ENCODE measurements at places on chromosomes 12 and 14. TPM values are rescaled to one million over a fixed set of nuclear protein-coding genes. Genes with fewer than 3 reads are reported as not detected.
A peak's percentile ranks its signal among the peaks of the same experiment; 100 is the strongest.

- no peak overlapping the region for H3K4me3 ChIP-seq
- H3K36me3 ChIP-seq: no peaks in the 10 kb centered on the region
- peaks cover 55% of the 10 kb centered on the region for H3K27me3 ChIP-seq
- no peak overlapping the region for H3K27ac ChIP-seq
- H3K4me1 ChIP-seq: no peaks in the 10 kb centered on the region
These were observed 31.2 kb downstream of the DACT1 start for GRCh38 chr14:58668848-58669480.

- no peaks in the 10 kb centered on the region for H3K27me3 ChIP-seq
- no peak overlapping the region for H3K27ac ChIP-seq
- H3K4me1 ChIP-seq: peaks cover 73% of the 10 kb centered on the region
- DNase-seq: no peak
- H3K36me3 ChIP-seq: peaks cover 16% of the 10 kb centered on the region
These were observed 1.6 kb downstream of the TRAFD1 start for GRCh38 chr12:112126911-112127310.

GRCh38 chr14:102418853-102419240 lies 56.1 kb downstream of the TECPR2 start:
- H3K4me1 ChIP-seq: no peaks in the 10 kb centered on the region
- no peak overlapping the region for H3K27ac ChIP-seq
- H3K36me3 ChIP-seq: no peaks in the 10 kb centered on the region
- no peaks in the 10 kb centered on the region for H3K27me3 ChIP-seq
- no peak overlapping the region for H3K4me3 ChIP-seq

GRCh38 chr12:64493513-64493912 lies 41.6 kb downstream of the TBK1 start:
- H3K4me1 ChIP-seq: no peaks in the 10 kb centered on the region
- no peaks in the 10 kb centered on the region for H3K27me3 ChIP-seq
- peaks cover 53% of the 10 kb centered on the region for H3K36me3 ChIP-seq
- H3K4me3 ChIP-seq: no peak overlapping the region

DNA sequence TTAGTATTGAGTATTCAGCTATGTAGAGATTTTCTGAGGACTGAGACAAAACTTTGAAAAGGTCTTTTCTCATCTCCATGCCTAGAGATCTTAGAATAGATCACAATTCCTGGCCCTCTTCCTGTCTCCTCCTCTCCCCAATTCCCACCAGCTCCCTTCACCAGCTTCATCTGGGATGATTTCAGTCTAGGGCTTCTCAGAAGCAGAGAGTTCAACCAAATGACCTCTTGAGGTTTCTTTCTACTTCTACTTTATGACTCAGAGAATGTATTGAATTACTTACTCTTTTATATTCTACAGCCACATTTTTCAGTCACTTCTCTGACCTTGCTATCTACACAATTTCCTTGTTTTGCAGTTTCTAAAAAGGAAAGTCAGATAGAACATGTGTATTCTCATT lies 19.4 kb upstream of the SNX6 start:
- H3K27ac ChIP-seq: peak overlapping the region; percentile 93
- H3K4me1 ChIP-seq: peaks cover 21% of the 10 kb centered on the region
- no peaks in the 10 kb centered on the region for H3K36me3 ChIP-seq
- no peaks in the 10 kb centered on the region for H3K27me3 ChIP-seq
- no peak overlapping the region for H3K4me3 ChIP-seq

The SLC17A8 gene
- total RNA-seq: not detected

DNA sequence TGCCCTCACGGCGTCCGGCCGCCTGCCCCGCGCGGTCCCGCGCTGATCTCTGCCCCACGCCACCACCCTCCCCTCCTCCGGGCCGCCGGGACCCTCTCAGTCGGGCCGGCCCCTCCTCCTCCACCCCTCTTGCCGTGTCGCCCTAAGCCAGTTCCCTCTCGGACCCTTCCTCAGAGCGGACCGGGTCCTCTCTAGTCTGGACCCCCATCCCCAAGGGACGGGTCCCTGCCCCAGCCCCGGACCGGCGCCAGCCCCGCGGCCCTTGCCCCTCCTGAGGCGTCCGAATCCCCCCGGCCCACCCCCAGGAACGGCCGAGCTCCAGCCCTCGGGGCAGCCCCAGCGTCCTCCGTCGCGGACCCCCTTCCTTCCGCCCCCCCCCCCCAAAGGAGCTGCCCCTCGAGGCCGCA lies 485 bp downstream of the PPP4R4 start:
- no peaks in the 10 kb centered on the region for H3K36me3 ChIP-seq
- no peak overlapping the region for H3K27ac ChIP-seq
- DNase-seq: no peak
- H3K4me3 ChIP-seq: peak overlapping the region; percentile 45
- H3K4me1 ChIP-seq: no peaks in the 10 kb centered on the region
- H3K27me3 ChIP-seq: peaks cover 16% of the 10 kb centered on the region

- no peaks in the 10 kb centered on the region for H3K4me1 ChIP-seq
- peaks cover 63% of the 10 kb centered on the region for H3K27me3 ChIP-seq
- no peaks in the 10 kb centered on the region for H3K36me3 ChIP-seq
- H3K27ac ChIP-seq: no peak overlapping the region
- no peak overlapping the region for H3K4me3 ChIP-seq
These were observed 63.9 kb upstream of the GALNT9 start for GRCh38 chr12:132393245-132393795.

DNA sequence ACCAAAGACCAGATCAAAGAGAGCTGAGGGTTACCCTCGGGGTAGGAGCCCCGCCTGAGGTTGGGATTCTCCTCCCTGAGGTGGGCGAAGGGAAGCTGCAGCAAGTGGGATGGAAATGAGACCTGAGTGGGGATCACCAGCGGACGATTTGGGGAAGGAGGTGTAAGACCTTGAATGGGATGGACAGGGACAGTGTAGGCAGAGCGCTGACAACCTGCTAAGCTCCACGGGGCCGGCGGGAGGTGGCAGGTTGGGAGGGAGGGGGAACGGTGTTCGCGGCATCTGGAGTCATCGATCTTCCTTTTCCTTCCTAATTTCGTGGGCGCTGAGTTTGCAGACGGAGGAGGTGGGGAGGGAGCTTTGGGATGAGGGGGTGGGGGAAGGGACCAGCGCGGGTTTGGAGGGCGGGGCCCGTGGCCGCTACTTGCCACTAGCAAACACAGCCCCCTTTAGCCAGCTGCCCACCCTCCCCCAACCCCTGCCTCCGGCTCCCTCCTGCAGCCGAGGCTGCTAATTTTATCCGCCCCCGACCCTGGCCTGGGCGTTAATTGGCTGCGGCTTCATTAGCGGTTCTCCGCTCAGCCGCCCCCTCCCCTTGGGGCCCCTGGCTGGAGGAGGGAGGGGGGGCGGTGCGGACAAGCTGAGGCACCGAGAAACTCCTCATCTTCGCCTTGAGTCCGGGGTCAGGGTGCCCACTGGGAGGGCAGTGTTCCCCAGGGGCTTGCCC lies 2.8 kb upstream of the SHMT2 start:
- H3K4me3 ChIP-seq: no peak overlapping the region
- peaks cover 9% of the 10 kb centered on the region for H3K36me3 ChIP-seq
- H3K4me1 ChIP-seq: peaks cover 27% of the 10 kb centered on the region
- no peak overlapping the region for H3K27ac ChIP-seq

The PZP gene
- total RNA-seq: not detected

DNA sequence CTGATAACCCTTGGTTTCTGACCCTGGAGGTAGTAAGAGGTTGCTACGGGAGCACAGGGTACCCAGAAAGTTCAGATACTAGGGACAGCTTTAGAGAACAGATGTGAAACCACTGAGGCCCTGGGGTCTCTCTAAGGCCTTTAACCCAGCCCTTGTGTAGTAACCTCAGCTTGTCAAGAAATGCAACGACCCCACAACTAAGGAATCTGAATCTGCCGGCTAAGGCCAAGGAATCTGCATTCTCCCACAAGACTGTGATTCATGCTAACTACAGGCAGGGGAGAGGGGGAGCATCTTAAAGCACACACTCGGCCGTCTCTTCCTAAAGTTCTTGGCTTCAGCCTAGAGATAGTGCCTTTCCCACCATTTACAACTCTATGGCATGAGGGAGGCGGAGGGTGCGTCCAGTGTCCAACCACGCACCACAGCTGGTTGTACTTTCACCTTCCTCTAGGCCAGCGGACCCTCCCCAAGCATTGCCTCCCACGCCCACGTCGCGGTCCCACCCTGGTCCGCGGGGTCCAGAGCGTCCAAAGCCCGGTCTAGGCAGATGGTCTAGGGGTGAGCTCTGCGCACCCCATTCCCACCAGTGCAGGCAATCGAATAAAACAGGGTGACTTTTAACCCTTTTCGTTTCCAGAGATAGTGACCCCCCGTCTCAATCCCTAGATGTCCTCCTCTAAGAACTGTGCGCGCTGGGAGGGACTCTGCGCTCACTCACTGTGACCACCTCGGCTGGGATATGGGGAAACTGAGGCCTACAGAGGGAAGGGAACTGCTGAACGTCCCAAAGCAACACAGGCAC lies 735 bp upstream of the VASH1 start:
- H3K36me3 ChIP-seq: no peaks in the 10 kb centered on the region
- no peaks in the 10 kb centered on the region for H3K4me1 ChIP-seq
- no peak overlapping the region for H3K27ac ChIP-seq

The MYF6 gene
- total RNA-seq: not detected

The CD69 gene
- total RNA-seq: not detected

The TMEM119 gene
- not detected for total RNA-seq

- no peak overlapping the region for H3K27ac ChIP-seq
- H3K36me3 ChIP-seq: no peaks in the 10 kb centered on the region
- no peaks in the 10 kb centered on the region for H3K27me3 ChIP-seq
- no peak overlapping the region for H3K4me3 ChIP-seq
These were observed 175.8 kb downstream of the ATP23 start for GRCh38 chr12:58117201-58117600.

GRCh38 chr14:91744068-91744480 lies 12.2 kb upstream of the CATSPERB start:
- no peaks in the 10 kb centered on the region for H3K27me3 ChIP-seq
- no peaks in the 10 kb centered on the region for H3K36me3 ChIP-seq

DNA sequence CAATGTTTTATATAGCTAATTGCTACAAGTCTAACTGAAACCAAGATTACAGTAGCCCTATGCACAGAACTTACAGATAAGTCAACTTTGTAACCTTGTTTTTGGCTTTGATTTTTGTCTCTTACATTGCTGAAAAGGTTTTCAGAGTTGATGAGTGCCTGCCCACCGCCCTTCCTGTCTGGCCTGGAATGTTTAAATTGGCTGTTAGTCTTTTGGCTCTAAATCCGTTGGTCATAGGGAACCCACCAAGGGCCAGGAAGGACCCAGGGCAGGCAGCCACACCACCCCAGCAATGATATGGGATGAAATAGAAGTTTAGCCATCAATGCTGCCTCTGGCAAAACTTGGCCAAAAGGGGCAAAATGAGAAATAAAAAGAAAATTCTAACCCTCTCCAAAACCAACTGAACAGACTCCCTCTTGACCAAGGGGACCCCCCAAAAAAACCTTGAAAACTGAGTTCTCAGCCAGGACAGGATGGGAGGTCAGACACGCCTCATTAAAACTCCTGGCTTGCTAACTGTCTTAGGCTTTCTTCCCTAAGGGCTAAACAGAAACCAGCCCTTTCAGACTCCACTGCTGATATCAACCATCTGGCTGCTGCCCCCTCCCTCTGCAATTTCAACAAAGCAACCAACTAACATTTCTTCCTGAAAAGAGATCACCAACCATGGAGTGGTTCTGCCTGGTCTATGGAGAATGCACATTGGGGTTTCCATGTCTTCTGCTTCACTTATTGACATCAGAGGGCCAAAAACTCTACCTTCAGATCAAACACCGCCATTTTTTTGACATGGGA lies 242.1 kb upstream of the NOS1 start:
- DNase-seq: no peak
- peaks cover 29% of the 10 kb centered on the region for H3K27me3 ChIP-seq
- no peaks in the 10 kb centered on the region for H3K4me1 ChIP-seq
- H3K27ac ChIP-seq: no peak overlapping the region
- no peaks in the 10 kb centered on the region for H3K36me3 ChIP-seq
- H3K4me3 ChIP-seq: no peak overlapping the region

- H3K4me3 ChIP-seq: no peak overlapping the region
- no peak for DNase-seq
- H3K4me1 ChIP-seq: peaks cover 6% of the 10 kb centered on the region
- H3K27ac ChIP-seq: no peak overlapping the region
These were observed 111.0 kb downstream of the SCARB1 start for GRCh38 chr12:124752437-124753227.

DNA sequence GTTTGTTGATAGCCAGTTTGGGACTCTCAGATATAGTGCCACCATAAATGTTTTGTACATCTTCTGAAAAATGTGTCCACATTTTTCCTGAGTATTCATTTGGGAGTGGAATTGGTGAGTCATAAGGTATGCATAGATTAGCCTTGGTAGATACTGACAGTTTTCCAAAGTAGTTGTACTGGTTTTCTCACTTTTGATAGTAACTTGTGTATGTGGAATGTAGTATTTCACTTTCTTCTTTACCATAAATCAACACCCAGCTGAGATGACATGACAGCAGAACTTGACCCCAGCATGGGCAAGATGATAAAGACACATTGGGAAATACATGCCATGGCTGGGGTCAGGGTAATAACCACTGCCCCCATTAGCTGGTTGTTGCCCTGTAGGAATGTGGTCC lies 5.4 kb downstream of the FBXW8 start:
- peak overlapping the region; percentile 97 for H3K27ac ChIP-seq
- peak; percentile 58 for DNase-seq
- peak overlapping the region; percentile 36 for H3K4me3 ChIP-seq
- H3K36me3 ChIP-seq: no peaks in the 10 kb centered on the region
- no peaks in the 10 kb centered on the region for H3K27me3 ChIP-seq
- H3K4me1 ChIP-seq: peaks cover 56% of the 10 kb centered on the region

The RIMBP2 gene
- not detected for total RNA-seq

- H3K4me1 ChIP-seq: peaks cover 30% of the 10 kb centered on the region
- H3K4me3 ChIP-seq: peak overlapping the region; percentile 77
- H3K27ac ChIP-seq: peak overlapping the region; percentile 4
- H3K36me3 ChIP-seq: no peaks in the 10 kb centered on the region
These were observed 1.1 kb downstream of the TAOK3 start for GRCh38 chr12:118371321-118372282.

The CCDC177 gene
- total RNA-seq: not detected

DNA sequence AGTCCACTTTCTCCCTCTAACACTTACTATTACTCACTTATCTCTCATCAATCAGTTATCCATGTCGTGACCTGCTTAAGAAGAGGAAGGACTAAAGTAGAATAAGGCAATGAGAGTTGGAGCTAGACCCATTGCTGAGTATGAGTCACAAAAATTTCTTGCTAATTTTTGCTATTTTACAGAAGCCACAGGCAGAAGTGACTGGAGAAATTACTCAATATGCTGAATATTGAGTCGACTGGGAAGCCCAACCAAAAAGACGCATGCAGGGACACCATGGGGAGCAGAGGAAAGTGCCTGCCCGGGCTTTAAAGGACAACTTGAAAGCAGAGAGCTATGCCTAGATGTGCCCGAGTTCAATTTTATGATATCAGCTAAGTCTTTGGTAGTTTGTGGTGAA lies 115.4 kb upstream of the FOXG1 start:
- no peaks in the 10 kb centered on the region for H3K27me3 ChIP-seq
- no peak overlapping the region for H3K27ac ChIP-seq
- no peak overlapping the region for H3K4me3 ChIP-seq
- no peak for DNase-seq
- peaks cover 14% of the 10 kb centered on the region for H3K4me1 ChIP-seq
- no peaks in the 10 kb centered on the region for H3K36me3 ChIP-seq

The ATF7IP gene
- total RNA-seq: 72.2 TPM

DNA sequence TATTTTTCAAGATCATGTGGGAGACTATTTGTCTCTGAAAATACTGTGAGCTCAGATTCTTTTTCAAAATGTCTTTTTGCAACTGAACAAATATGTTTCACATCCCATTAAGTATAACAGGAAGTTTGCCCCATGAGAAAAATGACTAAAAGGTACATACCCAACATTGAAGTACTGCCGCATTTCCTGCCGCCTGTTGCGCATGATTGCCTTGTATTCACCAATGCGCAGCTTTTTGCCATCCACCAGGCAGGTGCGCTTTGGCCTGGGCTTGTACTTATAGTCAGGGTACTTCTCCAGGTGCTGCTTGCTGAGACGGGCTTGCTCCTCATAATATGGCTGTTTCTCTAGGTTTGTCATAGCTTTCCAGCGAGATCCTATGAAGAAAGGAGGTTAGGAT lies 413.2 kb downstream of the SOX5 start:
- no peak for DNase-seq
- H3K36me3 ChIP-seq: no peaks in the 10 kb centered on the region
- H3K4me3 ChIP-seq: no peak overlapping the region
- peaks cover 5% of the 10 kb centered on the region for H3K27me3 ChIP-seq
- no peaks in the 10 kb centered on the region for H3K4me1 ChIP-seq

All from PC-9 (cell line).